Fibroblast of skin of left biceps (primary cell): ENCODE measurements at places on chromosomes 6 and 20.
A peak's percentile ranks its signal among the peaks of the same experiment; 100 is the strongest.

- DNase-seq: no peak
Measured at GRCh38 chr6:89021629-89022028, 58.2 kb upstream of the RNGTT start.

GRCh38 chr6:144840619-144841018, 555.5 kb downstream of the UTRN start:
- DNase-seq: no peak

DNA sequence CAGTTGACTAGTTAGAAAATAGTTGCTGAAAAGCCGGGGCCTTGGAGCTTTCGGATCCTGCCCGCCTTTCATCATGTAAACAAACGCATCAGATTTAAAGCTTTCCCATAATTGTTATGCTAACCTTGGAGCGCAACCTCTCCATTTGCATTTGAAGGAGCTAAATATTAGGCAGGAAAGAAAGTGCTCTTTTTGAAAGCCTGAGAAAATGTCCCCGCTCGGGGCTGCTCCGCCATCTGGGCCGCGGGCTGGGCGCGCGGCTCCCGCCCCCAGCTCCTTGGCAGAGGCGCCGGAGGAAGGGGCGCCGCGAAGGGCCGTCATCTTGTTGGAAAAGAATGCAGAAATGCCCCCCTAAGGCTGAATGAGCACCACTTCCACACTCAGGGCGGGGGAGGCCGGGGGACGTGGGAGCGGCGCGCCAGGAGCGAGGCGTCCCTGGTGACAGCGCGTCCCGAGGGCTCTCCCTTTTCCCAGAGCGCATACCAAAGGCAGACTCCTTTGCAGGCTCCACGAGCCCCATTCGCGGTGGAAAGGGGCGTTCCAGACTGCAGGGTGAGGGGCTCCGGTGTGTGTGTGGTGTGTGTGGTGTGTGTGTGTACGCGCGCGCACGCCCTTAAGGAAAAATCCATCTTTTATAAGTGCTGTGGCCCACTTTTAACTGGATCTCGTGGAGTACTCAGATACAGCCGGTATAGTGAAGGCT, 145.6 kb upstream of the ID4 start:
- no peak for DNase-seq

GRCh38 chr6:50471041-50471440, 242.3 kb upstream of the TFAP2D start:
- no peak for DNase-seq

GRCh38 chr20:50991076-50991475, 31.8 kb downstream of the KCNG1 start:
- no peak for DNase-seq

DNA sequence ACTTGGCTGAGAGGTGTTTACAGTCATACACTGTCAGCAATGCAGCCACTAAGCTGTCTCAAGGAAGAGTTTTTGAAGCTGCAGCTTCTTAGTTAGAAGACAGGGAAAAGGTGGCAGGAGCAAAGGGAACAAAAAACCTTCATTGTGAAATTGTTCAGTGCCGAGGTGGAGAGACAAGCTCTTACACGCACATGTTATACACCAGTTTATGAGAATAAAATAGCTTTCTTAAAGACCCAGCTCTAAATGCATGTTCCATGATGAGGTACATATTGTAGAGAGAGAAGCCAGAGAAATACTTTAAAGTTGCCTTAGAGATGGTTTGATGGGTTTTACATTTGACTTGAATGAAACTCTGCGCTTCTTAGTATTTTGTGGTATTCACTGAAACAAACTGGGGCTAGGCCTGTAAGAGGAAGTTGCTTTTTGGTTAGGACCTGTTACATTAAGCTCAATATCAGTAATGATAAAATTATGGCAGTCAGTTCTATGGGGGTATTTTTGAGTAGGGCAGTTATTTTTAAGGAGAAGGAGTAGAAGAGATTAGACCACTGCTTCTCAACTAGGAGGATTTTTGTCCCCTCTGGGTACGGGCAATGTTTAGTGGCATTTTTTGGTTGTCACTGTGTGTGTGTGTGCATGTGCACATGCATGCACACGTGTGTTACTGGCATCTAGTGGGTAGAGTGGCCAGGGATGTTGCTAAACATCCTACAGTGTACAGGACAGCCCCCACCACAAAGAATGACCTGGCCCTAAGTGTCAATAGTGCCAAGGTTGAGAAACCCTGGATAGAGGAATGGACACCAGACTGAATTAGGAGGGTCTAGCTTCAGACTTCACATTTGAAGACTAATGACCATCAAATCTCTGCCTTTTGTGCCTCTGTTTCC, 9.8 kb downstream of the NEDD9 start:
- no peak for DNase-seq

DNA sequence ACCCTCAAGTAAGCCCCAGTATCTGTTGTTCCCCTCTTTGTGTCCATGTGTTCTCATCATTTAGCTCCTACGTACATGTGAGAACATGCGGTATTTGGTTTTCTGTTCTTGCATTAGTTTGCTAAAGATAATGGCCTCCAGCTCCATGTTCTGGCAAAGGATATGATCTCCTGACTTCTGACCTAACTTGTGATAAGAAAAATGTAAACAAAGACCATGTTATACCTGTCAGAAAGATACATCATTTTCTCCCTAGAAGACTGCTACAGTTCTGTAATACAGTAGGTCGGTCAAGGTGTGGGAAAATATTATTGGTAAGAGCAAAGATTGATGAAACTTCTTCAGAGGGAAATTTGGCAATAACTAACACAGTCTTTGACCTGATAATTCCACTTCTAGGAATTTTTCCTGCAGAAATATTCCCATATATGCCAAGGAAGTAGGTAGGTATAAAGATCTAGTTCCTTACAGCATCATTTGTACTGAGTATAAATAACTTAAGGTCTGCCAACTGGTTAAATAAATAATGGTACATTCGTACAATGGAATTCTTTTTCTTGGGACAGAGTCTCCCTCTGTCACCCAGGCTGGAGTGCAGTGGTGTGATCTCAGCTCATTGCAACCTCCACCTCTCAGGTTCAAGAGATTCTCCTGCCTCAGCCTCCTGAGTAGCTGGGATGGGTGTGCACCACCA, 19.1 kb upstream of the FKBP5 start:
- no peak for DNase-seq

GRCh38 chr6:53956068-53956711, 155.1 kb upstream of the MLIP start:
- peak; percentile 12 for DNase-seq

- no peak for DNase-seq
Measured at GRCh38 chr20:23246717-23247664, 103.6 kb upstream of the NXT1 start.

DNA sequence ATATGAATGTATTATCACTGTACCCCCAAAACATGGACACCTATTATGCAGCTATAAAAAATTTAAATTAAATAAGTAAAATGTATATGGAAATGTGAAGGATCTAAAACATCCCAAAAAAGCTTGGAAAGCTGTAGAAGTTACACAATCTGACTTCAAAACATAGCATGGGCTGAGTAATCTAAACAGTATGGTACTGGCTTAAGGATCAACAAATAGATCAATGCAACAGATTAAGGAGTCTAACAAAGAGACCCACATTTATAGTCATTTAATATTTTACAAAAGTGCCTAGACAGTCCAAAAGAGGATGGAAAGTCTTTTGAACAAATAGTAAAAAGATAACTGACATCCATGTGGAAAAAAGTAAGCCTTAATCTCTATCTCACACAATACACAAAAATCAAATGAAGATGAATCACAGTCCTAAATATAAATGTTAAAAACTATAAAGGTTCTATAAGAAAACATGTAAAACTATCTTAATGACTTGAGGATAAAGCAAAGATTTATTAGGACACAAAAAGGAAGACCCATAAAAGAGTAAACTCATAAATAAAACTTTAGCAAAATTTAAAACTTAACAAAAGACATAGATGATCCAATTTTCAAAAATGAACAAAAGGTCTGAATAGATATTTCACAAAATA, 46.8 kb downstream of the RANBP9 start:
- DNase-seq: no peak

- no peak for DNase-seq
Measured at GRCh38 chr6:44311767-44312166, 1.4 kb downstream of the AARS2 start.

- DNase-seq: no peak
Measured at GRCh38 chr20:51766994-51767866, 960 bp downstream of the ATP9A start.

DNA sequence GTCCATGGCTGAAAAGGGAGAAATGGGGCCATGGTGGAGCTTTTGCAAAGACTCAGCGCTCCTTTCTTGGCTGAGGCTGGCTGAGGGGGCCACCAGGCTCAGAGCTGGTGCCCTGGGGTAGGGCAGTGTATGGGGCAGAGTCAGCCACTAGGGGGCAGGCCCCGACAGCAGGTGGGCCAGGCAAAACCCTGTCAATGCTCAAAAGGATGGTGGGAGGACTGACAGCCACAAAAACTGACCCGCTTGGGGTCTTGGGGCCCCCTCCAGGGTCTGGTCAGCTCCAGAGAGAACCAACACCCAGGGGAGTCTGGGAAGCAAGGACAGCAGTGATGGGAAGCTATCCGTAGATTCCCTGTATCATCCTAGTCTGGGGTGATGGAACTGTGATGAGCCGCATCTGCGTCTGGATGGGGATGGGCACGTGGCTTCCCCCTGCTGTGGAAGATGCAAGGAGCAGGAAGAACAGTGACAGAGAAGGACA, 306.9 kb downstream of the DHX35 start:
- no peak for DNase-seq

GRCh38 chr6:6946206-6947155, 161.3 kb upstream of the RREB1 start:
- no peak for DNase-seq

DNA sequence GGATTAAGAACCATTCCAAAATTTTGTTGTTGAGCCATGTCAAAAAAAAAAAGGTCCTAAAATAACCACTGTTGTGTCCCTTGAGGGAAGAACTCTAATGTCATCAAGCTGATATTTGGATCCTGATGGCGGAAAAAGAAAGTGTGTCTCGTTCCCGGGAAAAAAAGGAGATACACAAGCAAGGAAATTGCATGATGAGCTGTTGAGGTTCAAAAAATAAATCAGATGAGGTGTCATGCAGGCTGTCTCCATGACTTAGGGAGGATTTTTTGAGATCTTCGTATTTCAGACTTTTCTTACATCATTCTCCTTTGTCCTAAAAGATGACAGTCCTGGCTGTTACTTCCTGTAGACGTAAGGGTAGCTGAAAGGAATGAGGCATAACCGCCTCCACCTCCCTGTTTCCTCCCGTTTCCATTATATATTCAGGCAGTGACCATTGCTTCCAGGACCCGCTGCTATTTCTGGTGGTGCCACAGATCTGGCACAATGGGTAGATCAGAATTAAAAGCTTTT, 117.3 kb upstream of the TNFAIP3 start:
- DNase-seq: no peak

DNA sequence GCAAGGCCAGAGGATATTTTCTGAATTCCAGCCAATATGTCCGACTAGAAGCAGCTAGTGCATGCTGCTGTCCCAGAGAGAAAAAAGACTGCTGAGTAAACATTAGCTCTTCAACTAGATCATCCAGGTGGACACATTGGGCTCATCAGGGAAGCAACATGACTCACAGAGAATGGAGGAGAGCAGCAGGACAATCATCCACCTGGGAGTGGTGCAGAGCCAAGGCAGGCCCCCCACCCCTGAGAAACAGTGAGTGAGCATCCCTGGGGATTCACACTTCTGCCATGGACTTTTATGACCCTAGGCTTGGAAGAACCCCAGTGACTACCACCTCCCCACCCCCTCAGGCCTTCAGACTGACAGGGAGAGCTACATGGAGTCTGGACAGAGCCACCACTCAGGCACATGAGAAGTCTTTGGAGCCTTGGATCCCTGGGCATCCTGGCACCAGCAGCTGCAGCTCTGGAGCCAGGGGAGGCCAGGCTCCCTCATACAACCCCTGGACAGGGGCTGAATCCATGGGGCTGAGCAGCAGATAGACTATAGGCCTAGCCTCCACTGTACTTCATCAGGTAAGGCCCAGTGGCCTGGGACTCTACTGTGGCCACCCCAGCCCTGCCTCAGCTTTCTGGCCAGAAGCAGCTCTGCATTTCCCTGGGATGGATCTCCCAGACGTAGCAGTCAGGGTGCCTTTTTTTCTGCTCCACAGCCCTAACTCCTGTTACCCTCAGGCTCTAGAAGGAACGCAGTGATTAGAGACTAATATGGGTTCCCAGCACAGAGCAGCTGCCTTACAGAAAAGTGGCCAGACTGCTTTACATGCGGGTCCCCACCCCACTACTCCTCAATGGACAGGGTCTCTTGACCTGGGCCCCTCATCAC, 82.9 kb upstream of the RNF217 start:
- no peak for DNase-seq

DNA sequence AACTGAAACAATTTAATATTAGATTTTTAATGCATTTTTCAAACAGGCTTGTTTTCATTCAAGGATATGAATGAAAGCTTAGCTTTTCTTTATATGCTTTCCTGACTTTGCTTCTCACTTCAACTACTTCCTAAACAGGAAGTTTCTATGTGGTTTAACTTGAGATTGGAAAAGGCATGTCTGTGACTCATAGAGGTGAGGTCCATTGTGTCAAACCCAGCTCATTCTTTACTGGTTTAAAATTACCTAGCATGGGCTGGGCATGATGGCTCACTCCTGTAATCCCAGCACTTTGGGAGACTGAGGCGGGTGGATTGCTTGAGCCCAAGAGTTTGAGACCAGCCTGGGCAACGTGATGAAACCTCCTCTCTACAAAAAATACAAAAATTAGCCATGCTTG, 34.4 kb downstream of the EFHC1 start:
- no peak for DNase-seq

DNA sequence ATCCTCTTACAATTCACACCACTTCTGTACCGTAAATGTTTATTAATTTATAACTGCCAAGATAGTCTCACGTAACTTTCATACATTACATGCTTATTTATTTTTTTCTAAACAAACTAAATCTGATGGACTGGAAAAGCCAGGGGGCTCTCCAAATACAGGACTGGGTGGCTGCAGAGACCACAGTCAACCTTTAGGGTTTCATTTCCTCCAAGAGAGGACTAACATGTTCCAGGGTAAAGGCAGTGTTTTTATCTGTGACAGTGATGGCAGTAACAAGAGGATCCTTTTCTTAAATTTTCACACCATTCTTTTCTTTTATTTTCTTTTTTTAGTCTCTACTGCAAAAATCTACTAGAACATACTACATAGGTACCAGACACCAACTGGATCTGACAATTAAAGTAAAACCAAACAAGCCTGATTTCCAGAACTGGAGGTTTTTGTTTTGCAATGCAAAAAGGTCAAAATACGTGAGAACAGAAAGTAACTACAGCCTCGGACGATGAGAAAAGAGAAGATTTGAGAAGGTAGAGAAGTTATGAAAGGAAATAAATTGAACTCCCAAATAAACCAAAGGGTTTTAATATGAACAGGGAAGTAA, 1.2 kb downstream of the LMBRD1 start:
- DNase-seq: no peak

- DNase-seq: no peak
Measured at GRCh38 chr6:125529061-125529460, 220.4 kb upstream of the HEY2 start.

DNA sequence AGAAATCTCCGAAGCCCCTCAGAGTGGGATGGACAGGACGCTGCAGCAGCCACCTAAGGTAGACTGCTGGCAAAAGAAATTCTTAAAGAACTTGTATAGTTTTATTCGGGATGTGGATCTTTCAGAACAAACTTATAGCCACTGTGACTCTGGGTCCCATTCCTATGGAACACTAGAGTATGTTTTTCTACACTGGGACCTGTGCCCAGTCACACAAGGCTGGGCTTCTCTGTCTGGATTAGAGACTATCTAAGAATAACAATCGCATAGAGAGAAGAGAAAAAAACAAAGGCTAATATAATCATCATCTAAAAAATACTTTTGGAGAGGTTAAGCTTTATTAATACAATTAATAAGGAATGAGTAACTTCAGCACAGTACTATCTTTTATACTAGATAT, 28.9 kb downstream of the RMND1 start:
- no peak for DNase-seq
